ENCODE measurements at places on chromosomes 6 and 20.
A peak's percentile ranks its signal among the peaks of the same experiment; 100 is the strongest.

GRCh38 chr20:62646851-62647520 is 4.7 kb downstream of the SLCO4A1 start:
- DNase-seq, result no peak

GRCh38 chr6:151109361-151109760 is 130.4 kb upstream of the AKAP12 start:
- DNase-seq, result no peak

DNA sequence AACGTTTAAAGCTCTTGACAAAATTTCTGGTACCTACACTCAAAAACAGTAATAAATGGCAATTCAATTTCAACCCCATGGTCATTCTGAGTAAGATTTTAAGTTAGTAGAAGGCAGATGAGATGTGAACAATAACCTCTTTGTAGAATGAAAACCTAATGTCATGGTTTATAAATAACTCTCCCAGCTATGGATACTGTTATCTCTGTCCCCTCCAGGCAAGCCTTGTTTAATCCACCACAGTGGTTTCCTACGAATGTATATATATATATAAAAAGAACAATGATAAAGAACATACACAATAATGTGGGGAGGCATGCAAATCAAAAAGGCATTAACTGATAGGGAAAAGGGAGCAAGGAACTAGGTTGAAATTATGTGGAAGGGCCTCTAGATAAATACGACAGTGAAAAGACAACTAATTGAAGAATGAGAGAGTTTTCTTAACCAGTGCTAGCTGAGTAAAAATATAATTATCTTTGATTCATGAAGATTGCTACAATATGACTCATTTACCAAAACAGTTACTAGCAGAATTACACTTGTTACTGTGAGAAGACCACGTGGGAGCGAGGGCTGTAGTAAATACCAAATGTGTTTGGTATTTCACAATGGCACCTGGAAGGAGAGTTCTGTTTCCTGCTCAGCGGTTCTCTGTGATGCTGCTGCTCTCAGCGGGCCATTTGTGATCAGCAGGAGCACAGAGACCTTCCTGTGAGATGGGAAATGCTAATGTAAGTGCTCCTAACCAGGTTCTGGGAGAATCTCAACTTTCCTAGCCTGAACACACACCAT is 173.7 kb downstream of the MBOAT1 start:
- DNase-seq, result peak; percentile 12

- DNase-seq, result no peak
Observed at GRCh38 chr6:97632341-97632740, 349.3 kb upstream of the MMS22L start.

DNA sequence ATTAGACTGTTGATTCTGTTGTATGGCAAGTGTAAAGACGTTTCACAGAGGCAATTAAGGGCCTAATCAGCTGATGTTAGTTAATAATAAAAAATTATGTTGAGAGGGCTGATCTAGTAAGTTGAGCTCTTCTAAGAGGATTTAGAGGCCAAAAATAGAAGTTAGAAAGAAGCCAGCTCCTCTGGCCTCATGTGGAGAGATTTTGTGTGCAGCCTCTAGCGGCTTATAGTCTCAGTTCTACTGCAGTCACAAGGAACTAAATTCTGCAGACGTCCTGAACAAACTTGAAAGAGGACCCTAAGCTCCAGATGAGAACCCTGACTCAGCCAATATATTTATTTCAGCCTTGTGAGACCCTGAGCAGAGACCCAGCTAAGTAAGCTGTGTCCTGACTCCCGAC is 498.6 kb downstream of the BTBD3 start:
- no peak for DNase-seq

GRCh38 chr20:63330084-63330760 is 30.9 kb downstream of the CHRNA4 start:
- DNase-seq, result no peak

Measured in NCI-H226 (cell line).